ENCODE measurements at places on chromosomes 2 and 18. TPM values are rescaled to one million over a fixed set of nuclear protein-coding genes. Genes with fewer than 3 reads are reported as not detected.

DNA sequence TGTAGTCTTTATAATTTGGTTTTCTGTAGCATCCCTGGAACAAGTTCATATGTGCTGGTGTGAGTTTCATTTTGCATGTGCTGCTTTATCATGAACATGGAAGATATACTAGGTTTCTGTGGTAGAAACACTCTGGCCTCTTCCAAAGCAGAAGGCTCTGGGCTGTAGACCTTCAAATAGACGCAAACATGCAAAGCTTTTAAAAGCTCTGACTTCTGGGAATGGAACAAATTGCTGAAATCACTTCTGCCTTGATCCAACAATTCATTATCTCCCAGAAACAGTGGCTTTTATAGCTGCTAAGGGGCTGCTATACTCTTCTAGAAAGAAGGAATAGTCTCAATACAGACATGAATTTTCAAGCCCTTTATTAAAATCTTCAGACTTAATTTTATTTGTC lies 382.2 kb downstream of the LRP1B start:
- DNase-seq, result no peak

- DNase-seq, result no peak
These were observed 8.8 kb upstream of the SALL3 start for GRCh38 chr18:78970774-78971333.

DNA sequence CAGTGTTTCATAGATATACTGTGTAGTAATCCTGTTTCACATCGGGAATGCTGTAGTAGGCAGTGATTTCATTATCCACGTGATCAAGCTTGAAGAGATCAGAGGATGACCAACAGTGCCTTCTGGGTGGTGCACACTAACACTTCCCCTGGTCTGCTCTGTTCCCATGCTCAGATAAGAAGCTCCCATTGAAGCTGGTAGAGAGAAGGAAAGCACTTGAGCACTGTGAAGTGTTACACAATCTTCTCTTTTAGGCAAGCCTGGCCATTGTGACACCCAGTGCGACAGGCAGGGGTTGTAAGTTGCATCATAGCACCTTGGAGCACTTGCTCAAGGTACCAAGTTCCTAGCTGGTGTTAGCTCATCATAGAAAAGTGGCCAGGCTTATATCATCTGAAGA lies 30.6 kb upstream of the GPD2 start:
- no peak for DNase-seq

GRCh38 chr2:1988594-1988993 lies 244.3 kb upstream of the PXDN start:
- no peak for DNase-seq

- no peak for DNase-seq
These were observed 1500.6 kb upstream of the TMEFF2 start for GRCh38 chr2:193695367-193695766.

DNA sequence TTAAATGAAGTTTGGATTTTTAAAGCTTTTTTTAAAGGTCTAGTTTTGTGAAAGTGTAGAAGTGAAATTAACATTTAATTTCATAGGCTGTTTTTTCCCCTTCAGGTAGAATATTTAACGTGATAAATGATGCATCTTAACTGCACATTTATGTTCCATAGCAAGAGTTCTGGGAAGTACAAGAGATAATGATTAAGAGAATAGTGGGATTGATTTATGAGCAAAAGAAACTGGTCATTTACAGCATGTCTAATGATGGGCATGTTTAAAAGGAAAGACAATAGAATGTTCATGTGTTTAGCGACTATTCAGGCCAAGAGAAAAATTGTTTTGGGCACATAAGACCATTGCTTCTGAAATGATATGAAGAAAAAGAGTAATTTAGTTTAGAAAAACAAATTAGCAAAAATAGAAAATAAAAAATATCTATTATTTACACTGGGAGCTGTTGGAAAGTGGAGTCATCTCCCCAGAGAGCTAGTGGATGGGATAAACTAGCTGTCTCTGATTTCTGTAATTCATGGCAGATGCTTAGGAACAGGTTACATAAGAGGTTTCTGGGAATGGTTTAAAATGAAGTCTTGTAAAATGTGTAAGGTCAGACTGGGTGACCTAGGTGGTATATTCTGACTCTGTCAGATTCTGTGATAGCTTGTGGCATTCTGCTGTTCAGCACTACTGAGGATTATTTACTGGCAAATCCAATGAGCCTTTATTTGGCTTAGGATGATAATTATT lies 60.7 kb downstream of the WDR7 start:
- no peak for DNase-seq

DNA sequence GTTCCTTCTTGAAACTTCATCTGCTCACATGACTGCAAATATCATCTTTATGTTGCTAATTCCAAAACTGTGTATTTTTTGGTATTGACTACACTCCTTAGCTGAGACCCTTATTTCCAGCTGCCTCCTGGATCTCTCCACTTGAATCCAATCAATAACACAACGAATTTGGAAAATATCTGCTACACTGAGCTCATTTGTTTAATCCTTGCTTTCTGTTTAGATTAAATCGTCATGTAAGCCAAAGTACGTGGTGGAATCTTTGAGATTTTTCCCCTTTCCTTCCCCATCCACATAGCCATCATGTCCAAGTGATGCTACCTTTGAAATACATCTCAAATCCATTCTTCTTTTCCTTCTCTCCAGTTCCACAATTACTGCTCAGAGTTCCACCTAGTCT lies 15.6 kb downstream of the OTX1 start:
- no peak for DNase-seq

- DNase-seq, result no peak
These were observed 1101.0 kb upstream of the FANCL start for GRCh38 chr2:59342166-59342565.

GRCh38 chr2:202774104-202774503 lies 97.5 kb downstream of the ICA1L start:
- DNase-seq, result no peak

DNA sequence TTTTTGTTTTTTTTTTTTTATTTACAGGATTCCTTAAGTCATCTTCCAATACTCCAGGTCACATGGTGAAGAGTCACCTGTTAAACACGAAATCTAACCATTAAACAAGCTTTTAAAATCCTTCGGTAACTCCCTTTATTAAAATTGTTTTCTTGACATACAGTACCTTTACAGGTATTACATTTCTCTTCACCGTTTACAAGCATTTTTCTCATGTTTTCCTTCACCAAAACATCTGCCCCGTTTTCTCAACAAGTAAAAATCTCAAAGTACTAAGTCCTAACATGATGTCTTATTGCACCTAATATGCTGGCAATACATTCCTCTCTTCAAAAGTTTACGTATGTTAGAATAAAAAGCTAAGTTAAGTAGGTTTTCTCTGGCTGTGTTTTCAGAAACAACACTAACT lies 1.1 kb downstream of the PUM2 start:
- no peak for DNase-seq

- no peak for DNase-seq
These were observed 161.2 kb downstream of the CD226 start for GRCh38 chr18:69786427-69786826.

DNA sequence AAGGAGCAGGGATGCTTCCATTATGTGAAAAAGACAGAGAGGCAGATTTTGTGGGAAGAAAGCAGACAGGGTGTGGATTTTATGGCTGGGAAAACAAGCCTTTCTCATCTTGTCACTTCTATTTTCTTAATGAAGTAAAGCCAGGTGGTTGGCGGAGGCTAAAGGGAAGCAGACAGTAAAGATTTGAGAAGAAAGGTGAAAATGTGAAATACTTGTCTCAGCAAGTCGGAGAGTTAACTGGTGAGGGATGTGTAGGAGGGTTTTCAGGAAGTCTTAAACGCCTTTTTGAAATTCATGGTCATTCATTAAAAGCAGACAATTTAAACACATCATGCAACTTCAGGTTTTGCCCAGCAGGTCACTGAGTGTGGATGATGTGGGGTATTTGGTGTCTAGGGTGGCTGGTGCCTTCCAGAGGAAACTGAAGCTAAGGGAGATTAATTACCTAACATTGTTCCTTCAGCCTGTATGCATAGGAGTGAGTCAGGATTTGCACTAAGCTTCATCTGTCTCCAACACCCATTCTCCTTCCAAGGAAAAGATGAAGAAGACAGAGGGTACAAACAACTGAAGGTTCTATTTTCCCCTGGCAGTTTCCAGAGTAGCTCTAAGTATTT lies 20.7 kb downstream of the SLC14A2 start:
- DNase-seq, result no peak

The EPAS1 gene
- total RNA-seq, result 219 TPM

The LOXHD1 gene
- total RNA-seq, result 0.05 TPM

The INHBB gene
- total RNA-seq, result not detected

The CD8A gene
- 180 TPM for total RNA-seq
